Ascending aorta (tissue), 2 donors: ENCODE measurements at places on chromosomes 16 and 17.

DNA sequence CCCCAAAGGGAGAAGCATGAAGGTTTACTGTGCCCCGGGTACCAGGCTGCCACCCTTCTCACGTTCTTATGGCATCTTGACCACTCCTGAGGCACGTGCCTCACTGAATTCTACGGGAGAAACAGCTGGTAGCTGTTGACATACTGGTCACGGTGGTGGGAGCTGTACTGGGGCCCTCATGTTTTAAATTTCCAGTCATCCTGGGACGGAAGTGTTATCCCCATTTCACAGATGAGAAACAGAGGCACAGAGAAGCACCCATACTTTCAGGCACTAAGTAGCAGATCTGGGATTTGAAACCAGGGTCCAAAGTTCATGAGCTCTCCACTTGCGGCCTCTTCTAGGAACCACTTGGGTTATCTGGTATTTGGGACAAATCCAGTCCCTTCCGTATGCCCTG lies 26.3 kb upstream of the DOC2B start:
- DNase-seq = no peak

DNA sequence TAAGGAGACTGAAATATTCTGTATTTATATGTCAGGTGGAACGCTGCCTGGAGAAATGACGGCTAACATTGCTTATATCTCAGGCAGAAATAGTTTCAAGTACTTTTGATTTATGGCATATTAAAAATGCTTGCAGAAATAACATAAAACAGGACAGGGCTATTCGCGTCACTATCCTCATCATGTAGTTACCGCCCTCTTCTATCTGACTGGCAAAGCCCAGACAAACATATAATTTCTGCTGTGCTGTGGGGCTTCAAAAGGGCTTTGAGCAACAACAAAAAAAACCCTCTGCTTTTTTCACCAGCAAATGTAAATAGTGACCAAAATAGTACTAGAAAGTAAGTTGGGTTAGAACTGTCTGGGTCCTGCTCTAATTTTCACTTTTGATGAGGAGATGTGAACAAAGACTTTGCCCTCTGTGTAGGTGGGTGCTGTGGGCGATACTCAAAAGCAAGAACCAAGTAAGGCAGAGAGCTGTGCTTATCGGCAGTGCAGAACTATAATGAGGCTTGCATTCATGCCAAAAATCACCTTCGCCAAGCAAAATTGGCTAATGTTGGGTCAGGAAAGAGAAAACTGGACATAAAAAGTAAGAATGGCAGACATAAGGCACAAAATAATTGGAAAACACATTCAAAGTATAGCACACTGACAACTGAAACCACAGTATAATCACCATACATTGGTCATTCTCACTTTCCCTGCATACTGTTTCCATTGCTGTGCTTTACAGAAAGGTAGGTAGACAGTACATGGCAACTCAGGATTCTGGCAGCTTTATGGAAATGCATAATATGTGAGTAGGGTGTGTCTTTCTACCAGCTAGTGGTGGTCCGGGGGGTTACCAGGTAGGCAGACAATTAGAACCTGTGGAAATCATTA lies 151.2 kb upstream of the AXIN2 start:
- no peak for DNase-seq

- no peak for DNase-seq
These were observed 16.8 kb upstream of the TRPV2 start for GRCh38 chr17:16398270-16399267.

DNA sequence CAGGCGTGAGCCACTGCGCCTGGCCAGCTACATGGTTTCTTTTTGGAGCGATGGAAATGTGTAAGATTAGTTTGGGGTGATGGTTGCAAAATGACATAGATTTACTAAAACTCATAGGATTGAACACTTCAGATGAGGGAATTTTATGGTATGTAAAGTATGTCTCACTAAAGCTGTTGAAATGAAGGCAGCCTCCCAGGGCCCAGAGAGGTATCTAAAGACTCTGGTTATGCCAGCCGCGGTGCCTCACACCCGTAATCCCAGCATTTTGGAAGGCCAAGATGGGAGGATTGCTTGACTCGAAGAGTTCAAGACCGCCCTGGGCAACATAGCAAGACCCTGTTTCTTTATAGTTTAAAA lies 254.9 kb downstream of the PARN start:
- no peak for DNase-seq

DNA sequence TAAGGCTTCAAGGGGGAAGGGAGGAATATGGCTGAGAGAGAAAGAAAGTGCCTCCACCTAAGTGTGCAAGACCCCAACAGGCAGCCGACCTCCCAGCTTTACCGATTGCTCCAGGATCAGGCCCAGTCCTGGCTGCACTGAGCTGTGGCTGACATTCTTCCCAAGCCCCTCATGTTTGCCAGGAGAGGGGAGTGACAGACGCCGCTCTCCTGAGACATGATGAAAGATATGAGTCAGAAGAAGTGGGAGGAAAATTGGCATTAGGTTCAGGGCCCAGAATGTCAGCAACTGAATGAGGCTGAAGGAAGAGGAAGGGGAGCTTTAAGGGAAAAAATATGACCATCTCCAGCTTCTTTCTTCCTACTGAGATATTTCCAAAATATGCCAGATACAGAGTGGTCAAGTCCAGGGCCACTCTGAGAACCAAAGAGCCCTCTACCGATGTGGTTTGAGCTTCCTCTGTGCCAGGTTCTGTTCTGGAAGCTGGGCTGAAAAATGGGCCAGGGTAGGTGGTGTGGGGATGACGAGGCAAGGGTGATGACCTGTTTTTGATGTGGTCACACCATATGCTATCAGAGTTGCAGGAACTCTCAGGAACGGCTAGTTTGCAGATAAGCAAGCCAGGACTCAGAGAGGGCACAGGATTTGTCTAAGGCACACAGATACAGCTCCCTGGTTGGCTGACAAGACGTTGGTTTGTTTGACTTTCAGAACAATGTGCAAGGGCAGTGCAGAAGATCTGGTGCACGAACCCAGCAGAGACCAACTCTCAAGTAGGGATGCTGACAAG lies 176.7 kb downstream of the SOX9 start:
- no peak for DNase-seq

GRCh38 chr17:62024866-62025265 lies 40.2 kb downstream of the MED13 start:
- DNase-seq = no peak

DNA sequence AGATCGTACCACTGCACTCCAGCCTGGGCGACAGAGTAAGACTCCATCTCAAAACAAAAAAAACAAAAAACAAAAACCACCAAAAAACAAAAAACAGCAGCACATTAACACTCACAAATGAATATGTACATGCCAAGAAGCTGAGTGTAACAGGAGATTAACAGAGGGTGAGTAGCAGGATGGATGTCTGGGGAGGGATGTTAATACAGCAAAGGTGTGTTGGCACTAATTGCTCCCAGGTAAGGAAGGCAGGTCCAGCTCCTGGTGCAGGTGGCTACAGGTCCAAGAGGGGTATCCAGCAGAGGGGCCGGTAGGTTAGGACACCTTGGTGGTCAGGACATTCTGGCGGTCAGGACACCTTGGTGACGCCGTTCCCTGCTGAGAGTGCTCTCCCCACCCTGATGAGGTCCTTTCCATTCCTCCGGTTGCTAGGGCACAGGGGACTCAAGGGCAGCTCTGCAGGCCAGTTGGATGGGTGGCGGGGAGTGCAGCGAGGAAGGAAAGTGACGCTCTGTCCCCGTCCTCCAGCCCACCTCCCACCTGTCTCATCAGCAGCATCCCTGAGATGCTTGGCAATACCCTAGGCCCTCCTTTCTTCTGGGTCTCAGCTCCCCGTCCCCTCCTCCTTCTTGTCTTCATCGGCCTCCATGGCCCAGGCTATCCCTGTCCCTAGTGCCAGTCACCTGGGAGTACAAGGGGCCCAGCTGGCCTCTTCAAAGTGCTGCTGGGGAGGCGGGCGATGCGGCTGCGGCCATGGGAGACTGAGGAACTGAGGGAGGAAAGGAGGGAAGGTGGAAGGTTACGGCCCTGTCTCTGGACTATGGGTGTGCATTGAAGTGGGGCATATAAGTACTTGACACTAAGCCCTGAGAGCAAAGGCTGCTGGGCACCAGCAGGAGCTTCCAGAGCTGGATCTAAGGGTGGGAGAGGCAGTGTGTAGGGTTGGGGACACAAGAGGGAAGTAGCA lies 10.7 kb upstream of the GFAP start:
- DNase-seq = no peak

- no peak for DNase-seq
These were observed 391.2 kb downstream of the MAF start for GRCh38 chr16:79209308-79209707.

GRCh38 chr17:41614098-41614497 lies 1.5 kb upstream of the KRT16 start:
- DNase-seq = no peak

- no peak for DNase-seq
These were observed 12.5 kb downstream of the CASKIN2 start for GRCh38 chr17:75502721-75503329.

DNA sequence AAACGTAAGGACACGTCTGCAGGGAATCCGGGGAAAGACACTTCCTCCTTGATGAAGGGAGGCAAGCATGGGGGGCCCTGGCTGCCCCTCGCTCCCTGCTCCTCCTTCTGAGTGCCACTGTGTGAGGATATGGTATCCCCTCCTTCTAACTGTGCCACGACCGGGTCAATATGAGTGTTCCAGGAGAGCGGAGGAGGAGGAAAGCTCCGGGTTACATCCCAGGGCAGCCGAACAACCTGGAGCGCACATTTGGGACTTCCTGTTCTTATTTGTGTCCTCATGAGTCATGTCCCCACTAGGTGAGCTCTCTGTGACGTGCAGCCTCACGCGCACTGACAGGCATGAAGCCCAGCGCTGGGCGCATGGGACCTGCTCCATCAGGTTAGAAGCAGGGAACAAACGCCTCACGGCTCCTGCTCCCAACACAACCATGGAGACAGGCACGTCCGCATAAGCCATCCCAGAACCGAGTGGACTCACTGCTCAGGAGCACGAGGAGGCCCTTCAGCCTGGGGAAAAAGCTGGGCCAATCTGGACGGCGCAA lies 92.9 kb upstream of the DNAH17 start:
- no peak for DNase-seq

GRCh38 chr17:52150935-52151334 lies 7.6 kb downstream of the CA10 start:
- no peak for DNase-seq

DNA sequence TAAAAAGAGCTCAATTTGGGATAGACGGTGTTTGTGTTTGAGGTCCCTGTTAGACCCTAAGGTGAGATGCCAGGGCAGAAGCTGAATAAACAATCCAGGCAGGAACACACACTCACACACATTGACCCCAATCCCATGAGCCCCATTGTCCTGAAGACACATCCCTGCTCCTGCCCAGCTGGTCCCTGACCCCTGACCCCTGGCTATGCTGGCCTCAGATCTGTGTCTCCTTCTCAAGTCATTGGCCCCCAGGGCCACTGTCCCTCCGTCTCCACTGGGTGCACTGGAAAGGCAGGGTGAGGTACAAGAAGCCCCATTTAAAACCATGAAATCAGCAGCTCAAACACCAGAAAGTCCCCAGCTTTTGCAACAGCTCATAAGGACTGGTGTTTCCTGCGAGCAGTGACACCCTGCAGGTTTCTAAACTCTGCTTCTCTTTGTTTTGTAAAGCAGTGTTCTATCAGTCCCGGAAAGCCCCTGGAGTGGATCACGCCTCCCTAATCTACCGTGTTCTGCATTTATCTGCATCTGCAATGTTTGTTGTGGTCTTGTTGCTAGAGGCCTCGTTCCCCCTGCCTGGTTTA lies 18.0 kb upstream of the ASGR2 start:
- no peak for DNase-seq

DNA sequence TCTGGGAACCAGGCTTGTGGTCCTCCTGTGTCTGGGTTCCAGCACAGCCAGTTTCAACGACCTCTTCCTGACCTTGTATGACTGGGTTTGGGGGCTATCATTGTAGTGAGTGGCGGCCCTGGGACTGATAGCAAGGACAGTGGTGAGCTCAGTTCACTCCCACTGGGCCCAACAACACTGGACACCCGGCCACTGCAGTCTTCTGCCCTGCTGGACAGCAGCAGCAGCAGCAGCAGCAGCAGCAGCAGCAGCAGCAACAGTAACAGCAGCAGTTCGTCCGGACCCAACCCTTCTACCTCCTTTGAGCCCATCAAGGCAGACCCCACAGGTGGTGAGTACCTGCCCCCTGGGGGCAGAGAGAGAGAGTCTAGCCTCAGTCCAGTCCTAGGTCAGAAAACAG lies 3.3 kb upstream of the ELMO3 start:
- no peak for DNase-seq

GRCh38 chr16:16868727-16869126 lies 489.8 kb downstream of the NPIPA7 start:
- DNase-seq = no peak

DNA sequence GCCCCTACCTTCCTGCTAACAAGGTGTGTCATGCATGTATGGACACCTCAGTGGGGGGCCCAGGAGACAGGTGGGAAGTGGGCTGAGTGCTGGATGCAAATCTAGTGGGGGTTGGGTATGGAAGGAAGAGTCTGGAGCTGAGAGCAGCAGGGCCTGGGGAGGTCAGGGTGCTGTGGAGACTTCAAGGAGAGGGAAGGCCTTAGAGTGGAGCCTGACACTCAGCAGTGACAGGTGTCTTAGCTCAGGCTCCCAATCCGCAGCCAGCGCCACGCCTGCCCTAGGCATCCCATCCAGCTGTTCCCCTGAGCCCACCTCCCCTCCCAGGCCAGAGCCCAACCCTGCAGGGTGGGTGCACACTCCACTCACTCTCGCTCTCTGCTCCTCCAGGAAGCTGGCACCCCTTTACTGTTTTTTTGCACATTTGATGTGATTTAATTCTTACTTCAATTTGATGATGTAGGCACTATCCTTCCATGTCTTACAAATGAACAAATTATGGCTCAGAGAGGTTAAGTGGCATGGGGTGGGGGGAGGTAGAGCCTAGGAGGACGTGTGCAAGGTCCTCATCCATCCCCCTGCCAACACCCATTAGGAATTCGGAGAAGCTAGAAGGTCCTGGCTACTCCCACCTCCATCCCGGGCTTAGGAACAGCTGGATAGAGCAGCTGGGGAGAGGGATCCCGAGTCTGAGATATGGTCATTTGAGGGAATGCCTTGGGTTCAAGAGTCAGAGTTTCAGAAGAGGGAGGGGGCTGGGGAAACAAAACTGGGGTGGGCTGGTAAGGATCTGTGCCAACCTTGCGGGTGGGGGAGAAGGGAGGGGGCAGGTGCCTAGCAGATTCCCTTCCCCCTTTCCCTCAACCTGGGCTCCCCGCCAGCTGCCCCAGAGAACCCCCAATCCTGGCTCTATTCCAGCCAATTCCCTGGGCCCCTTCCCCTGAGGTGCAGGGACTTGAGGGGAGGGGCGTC lies 2.1 kb downstream of the FAM171A2 start:
- DNase-seq = no peak

GRCh38 chr17:13016881-13017654 lies 759 bp downstream of the ELAC2 start:
- DNase-seq = no peak

- DNase-seq = no peak
These were observed 785 bp downstream of the UBALD1 start for GRCh38 chr16:4613636-4614570.
